ENCODE measurements at places on chromosomes 7 and 10. TPM values are rescaled to one million over a fixed set of nuclear protein-coding genes. Genes with fewer than 3 reads are reported as not detected.

ZNF804B gene
- not detected for total RNA-seq

ABCB4 gene
- total RNA-seq, result 0.61 TPM

GRCh38 chr10:31751051-31751737, 177.4 kb downstream of the ARHGAP12 start:
- H3K27me3 ChIP-seq, result no peaks in the 10 kb centered on the region
- H3K4me1 ChIP-seq, result peaks cover 40% of the 10 kb centered on the region
- no peak overlapping the region for H3K4me3 ChIP-seq
- no peak for DNase-seq

DNA sequence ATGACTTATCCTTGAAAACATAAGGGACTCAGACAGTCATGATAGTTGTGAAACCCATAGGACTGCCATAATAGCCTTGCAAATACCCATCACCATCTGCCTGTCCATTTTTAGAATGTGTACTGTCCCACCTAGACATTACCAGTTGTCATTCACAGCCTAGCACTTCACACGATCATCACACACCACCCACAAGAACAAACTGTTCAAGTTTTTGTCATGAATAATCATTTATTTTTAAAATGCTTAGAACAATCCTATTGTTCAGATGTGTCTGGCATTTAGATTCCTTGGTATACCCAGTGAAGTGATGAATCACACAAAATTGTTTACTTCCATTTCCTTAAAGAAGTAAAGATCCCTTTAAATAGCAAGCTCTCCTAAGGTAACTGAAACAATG, 46.6 kb downstream of the CCDC3 start:
- no peaks in the 10 kb centered on the region for H3K4me1 ChIP-seq
- H3K27ac ChIP-seq, result peak overlapping the region; percentile 44
- no peak for DNase-seq
- H3K27me3 ChIP-seq, result no peaks in the 10 kb centered on the region
- no peaks in the 10 kb centered on the region for H3K36me3 ChIP-seq
- no peak overlapping the region for H3K4me3 ChIP-seq

DNA sequence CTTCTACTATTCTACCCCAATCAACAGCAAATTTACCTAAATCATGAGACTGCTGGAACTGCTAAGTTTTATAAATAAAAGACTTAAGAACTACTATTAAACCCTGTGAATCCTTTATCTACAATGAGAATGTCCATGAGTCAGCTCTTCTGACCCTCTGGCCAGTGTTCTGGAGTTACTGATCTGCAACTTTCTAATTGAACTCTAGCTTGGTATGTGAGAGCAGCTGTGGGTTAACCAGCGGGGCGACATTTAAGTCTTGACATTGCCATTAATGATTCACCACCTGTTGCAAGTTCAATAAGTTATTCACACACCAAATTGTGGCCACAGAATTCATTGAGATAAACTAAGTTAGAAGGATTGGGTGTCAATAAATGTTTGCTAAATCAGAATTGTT, 359.8 kb downstream of the PCDH15 start:
- H3K4me1 ChIP-seq, result no peaks in the 10 kb centered on the region
- H3K27me3 ChIP-seq, result no peaks in the 10 kb centered on the region
- H3K27ac ChIP-seq, result no peak overlapping the region
- no peaks in the 10 kb centered on the region for H3K36me3 ChIP-seq
- DNase-seq, result no peak

CYP3A5 gene
- total RNA-seq, result 9.2 TPM

GRCh38 chr7:8068892-8069686, 100.5 kb downstream of the GLCCI1 start:
- H3K4me1 ChIP-seq, result peaks cover 12% of the 10 kb centered on the region
- H3K27me3 ChIP-seq, result no peaks in the 10 kb centered on the region
- no peak overlapping the region for H3K4me3 ChIP-seq
- no peak overlapping the region for H3K27ac ChIP-seq
- no peaks in the 10 kb centered on the region for H3K36me3 ChIP-seq

CEP55 gene
- 0.32 TPM for total RNA-seq

NPY4R gene
- total RNA-seq, result not detected

GRCh38 chr7:3482147-3482921, 181.3 kb downstream of the SDK1 start:
- no peaks in the 10 kb centered on the region for H3K27me3 ChIP-seq
- no peaks in the 10 kb centered on the region for H3K36me3 ChIP-seq
- DNase-seq, result no peak
- no peaks in the 10 kb centered on the region for H3K4me1 ChIP-seq
- H3K4me3 ChIP-seq, result no peak overlapping the region

DNA sequence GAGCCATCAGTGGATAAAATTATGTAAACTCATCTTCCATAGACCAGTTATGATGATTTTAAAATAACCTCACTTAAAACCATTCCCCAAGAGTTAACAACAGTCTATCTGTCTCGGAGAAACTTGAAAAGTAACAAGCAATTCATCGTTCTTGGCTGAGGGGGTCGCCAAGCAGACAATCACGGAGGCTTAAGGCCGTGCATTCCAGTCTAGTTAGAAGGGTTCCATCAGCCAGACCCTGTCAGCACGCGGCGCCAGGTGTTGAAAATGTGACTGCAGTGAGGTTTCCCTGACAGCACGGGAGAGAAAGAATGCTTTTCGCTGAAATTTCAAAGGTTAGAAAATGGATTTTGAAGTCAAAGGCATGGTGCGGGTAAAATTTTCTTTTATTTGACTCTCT, 1025.0 kb upstream of the CELF2 start:
- no peaks in the 10 kb centered on the region for H3K4me1 ChIP-seq
- no peaks in the 10 kb centered on the region for H3K36me3 ChIP-seq
- no peak overlapping the region for H3K27ac ChIP-seq
- H3K27me3 ChIP-seq, result no peaks in the 10 kb centered on the region
- no peak overlapping the region for H3K4me3 ChIP-seq

- H3K36me3 ChIP-seq, result no peaks in the 10 kb centered on the region
- H3K4me1 ChIP-seq, result no peaks in the 10 kb centered on the region
- no peak overlapping the region for H3K4me3 ChIP-seq
- DNase-seq, result no peak
Observed at GRCh38 chr7:78368771-78369170, 570.2 kb downstream of the PHTF2 start.

HUS1 gene
- 19.3 TPM for total RNA-seq

DNA sequence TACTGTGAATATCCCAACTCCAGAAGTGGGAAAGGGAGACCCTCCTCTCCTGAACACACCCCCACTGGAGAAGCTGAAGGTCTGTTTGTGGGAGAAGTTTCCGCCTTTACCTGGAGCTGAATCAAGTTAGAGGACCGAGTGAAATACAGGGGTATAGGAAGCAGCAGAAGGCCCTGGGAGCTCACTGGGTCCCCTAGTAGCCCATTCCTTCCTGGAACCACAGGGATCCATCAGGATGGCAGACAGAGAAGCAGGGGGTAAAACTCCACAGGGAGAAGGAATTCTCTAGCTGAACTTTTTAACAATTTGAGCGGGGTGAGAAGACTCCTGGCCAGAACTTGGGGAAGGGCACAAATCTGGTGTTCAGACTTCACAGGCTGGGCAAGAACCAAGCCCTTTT, 275.8 kb downstream of the GRID1 start:
- no peak overlapping the region for H3K4me3 ChIP-seq
- H3K36me3 ChIP-seq, result no peaks in the 10 kb centered on the region
- DNase-seq, result no peak
- no peaks in the 10 kb centered on the region for H3K4me1 ChIP-seq
- H3K27me3 ChIP-seq, result no peaks in the 10 kb centered on the region

DNA sequence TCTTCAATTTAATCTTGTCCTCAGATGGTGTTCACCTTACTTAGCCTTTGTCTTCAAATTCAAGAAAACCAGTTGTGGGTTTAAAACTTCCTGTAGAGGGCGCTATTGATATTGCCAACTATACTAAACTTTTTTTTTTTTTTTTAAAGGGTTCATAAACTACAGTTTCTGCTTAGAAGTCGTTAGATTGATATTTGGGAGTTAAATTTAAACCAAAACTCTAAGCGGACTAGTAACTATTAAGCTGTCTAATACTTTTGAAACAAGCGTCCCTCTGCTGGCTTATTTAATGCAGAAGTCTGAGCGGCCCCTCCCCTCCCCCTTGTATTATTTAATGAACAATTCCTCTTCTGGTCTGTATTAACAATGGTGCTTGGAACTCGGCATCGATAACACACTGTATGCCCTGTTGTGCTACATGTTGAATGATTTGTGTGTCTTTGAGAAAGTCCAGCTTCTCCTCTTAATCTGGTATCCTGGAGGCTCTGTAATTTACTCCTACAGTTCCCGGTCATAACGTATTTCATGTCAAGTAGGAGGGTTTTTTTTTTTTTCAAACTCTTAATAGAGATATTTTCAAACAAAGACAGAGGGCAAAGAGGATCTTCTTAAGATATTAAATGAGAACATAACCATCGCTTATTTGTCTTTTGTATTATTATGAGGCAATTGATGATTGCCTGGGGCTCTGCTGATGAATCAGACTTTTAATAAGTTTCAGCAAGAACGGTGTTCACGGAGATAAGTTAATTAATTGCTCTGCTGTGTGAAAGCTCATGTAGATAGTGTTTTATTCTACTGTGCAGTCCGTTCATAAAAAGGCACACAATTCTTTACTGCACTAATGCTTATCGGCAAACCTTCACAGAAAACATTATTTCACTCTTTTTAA, 22.6 kb upstream of the CREB5 start:
- peak overlapping the region; percentile 61 for H3K4me3 ChIP-seq
- peak overlapping the region; percentile 46 for H3K27ac ChIP-seq

GRCh38 chr7:83655951-83656556, 7.1 kb upstream of the SEMA3E start:
- no peaks in the 10 kb centered on the region for H3K4me1 ChIP-seq
- H3K4me3 ChIP-seq, result no peak overlapping the region
- H3K36me3 ChIP-seq, result no peaks in the 10 kb centered on the region
- H3K27me3 ChIP-seq, result no peaks in the 10 kb centered on the region

KCNIP2 gene
- total RNA-seq, result 0.33 TPM

GRCh38 chr10:88964869-88965415, 12.4 kb upstream of the ACTA2 start:
- no peak for DNase-seq
- no peak overlapping the region for H3K27ac ChIP-seq
- no peaks in the 10 kb centered on the region for H3K27me3 ChIP-seq

DNA sequence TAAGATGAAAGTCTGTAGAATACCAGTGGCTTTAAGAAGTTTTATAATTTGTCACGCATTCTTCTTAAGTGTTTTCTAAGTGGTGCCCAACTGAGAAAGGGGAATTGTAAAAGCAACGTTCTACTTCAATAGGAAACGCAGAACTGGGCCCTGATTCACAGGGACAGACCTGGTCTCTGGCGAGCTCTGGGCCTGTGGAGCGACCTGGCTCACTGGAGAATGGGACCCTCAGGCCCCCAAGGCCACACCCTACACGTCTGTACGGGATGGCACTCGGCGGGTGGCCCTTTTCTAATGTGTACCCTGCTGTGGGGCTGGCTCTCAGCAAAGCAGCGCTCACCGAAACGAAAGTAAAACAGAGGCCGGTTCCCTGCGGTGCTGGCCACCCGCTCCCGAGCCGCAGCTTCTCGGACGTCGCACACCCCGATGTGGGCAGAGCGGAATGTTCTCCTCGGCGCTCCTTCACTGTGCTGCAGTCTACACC, 205.0 kb downstream of the DIP2C start:
- no peaks in the 10 kb centered on the region for H3K27me3 ChIP-seq
- no peaks in the 10 kb centered on the region for H3K36me3 ChIP-seq
- DNase-seq, result no peak
- peak overlapping the region; percentile 64 for H3K27ac ChIP-seq
- peaks cover 51% of the 10 kb centered on the region for H3K4me1 ChIP-seq

DNA sequence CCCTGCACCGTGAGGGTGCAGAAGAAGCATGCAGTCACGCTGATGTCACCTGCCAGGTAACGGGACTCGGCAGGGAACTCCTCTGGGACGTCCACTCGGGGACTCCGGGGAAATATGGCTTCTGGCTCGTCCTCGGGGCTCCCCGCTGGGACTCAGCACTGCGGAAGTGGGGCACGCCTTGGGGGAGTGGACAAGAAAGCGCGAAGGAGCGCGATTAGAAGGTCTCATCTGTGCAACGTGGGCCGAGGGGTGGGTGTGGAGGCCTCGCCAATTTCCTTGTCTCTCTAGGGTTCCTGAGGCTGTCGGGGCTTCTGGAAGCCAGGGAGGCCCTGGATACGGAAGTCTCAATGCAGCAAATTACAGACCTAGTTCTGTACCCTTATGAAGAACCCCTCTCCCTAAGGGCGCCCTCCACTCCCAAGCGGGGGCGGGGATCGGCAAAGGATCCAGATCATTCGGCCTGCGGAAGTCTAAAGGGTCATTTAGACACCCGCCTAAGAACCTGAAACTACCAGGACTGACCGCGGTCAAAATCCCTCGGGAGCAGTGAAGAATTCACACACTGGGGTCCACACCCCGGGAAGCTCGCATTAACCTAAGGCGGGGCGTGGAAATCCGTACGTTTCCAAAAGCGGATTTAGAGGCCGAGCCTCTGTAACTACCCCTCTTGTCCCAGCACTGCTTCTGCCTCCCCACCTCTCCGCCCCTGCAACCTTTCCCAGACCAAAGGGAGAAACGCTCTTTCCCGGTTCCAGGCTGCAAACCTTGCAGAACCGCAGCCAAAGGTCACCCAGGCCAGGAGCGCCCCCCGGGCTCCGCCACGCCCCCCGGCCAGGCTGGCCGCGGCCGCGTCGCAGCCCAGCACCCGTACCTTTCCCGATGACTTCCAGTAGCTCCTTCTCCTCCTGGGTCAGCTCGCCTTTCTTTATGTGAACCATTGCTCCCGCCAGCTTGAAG, 640 bp downstream of the ANKMY2 start:
- DNase-seq, result peak; percentile 33
- peaks cover 70% of the 10 kb centered on the region for H3K4me1 ChIP-seq
- H3K36me3 ChIP-seq, result no peaks in the 10 kb centered on the region
- peak overlapping the region; percentile 97 for H3K27ac ChIP-seq

UFSP1 gene
- 3.5 TPM for total RNA-seq

PIP4K2A gene
- 7.5 TPM for total RNA-seq

GRCh38 chr7:154918741-154919140, 84.2 kb downstream of the PAXIP1 start:
- no peak overlapping the region for H3K27ac ChIP-seq
- H3K27me3 ChIP-seq, result no peaks in the 10 kb centered on the region
- no peak for DNase-seq
- H3K4me3 ChIP-seq, result no peak overlapping the region
- H3K4me1 ChIP-seq, result peaks cover 3% of the 10 kb centered on the region
- no peaks in the 10 kb centered on the region for H3K36me3 ChIP-seq

- no peak for DNase-seq
- H3K27ac ChIP-seq, result no peak overlapping the region
- H3K36me3 ChIP-seq, result no peaks in the 10 kb centered on the region
Observed at GRCh38 chr7:12062062-12062461, 149.0 kb upstream of the TMEM106B start.

- no peaks in the 10 kb centered on the region for H3K27me3 ChIP-seq
- no peak for DNase-seq
- H3K36me3 ChIP-seq, result no peaks in the 10 kb centered on the region
- no peak overlapping the region for H3K4me3 ChIP-seq
- no peaks in the 10 kb centered on the region for H3K4me1 ChIP-seq
Observed at GRCh38 chr10:25117757-25118156, 57.0 kb upstream of the GPR158 start.

- H3K27ac ChIP-seq, result no peak overlapping the region
- no peaks in the 10 kb centered on the region for H3K4me1 ChIP-seq
Observed at GRCh38 chr10:24790599-24790998, 66.9 kb upstream of the ARHGAP21 start.
